Breast epithelium (tissue), 4 donors: ENCODE measurements at places on chromosomes 6 and 20.

DNA sequence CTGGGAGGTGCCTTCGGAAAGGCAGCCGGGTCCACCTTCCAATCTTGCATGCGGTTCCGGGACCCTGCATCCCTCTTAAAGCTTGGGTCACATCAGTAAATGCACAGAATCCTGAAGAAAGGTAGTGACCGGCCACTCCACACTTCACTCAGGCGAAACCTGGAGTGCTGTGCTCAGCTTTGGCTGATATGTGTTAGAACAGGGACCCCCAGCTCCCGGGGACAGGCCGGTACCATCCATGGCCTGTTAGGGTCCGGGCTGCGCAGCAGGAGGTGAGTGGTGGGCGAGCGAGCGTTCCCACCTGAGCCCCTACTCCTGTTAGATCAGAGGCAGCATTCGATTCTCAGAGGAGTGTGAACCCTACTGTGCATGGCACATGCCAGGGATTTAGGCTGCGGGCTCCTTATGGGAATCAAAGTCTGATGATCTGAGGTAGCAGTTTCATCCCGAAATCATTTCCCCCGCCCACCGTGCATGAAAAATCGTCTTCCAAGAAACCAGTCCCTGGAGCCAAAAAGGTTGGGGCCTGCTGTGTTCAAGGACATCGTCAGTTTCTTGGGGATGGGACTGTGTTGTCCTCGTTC, 143.0 kb downstream of the ERMARD start:
- DNase-seq: no peak

DNA sequence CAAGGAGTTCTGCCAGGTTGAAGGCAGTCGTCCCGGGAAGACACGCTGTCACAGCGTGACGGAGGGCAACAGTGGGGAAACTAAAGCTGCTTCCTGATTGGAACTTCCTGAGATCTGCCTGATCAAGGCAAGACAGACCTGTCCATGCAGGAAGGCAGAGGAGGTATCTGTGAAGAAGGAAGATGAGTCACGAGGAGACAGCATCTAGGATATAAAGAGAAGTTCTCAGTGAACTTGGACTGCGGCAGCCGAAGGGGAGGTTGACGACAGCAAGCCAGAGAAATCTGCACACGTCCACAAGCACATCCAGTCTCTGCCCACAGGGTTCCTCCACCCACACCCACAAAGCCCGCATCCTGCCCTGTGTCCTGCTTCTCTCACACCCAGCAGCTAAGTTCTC, 38.6 kb downstream of the PREP start:
- DNase-seq: no peak

DNA sequence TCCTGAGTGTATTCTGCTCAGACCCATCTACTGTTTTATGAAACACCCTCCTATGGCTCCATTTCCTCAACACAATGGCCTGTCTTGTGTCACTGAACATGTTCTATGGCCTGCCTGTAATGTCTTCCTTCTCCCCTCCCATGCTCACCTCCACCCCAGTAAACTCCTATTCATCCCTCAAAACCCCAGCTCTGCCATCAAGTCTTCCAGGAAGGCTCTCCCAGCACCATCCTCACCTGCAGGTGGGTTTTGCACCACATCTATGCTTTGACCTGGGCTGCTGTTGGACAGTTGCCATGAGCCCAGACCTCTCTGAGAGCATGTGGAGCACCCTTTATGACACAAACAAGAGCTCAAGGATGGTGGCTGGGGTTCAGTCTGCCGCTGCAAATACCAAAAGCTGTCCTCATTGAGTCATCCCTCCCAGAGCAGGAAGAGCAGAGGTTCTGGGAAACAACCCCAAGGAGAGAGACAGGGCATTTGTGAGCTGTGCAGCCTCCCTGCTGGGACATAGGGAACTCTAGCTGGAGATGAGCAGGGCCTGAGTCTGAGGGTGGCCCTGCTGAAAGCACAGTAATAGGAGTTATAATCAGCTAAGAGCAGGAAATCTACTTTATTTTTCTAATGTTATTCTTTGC, 93.8 kb upstream of the CD93 start:
- DNase-seq: no peak

DNA sequence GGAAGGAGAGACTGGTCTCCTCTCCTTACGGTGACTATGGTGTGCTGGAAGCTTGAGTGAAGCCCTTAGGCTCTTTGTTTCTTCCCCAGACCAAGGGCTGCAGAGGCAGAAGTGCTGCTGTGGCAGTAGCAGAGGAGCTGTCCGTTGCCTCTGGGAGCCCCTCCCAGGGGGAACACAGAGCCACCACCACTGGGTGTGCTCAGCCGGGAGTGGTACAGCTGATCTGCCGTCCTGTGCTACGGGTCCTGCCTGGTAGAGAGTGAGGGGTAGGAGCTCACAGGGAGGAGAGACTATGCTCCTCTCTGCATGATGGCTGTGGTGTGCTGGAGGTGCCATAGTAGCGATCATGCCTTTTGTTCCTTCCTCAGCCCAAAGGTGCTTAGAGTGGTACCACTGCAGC, 318.7 kb downstream of the DOK5 start:
- DNase-seq: no peak

- no peak for DNase-seq
Observed at GRCh38 chr6:12544821-12545565, 171.6 kb upstream of the PHACTR1 start.

GRCh38 chr20:64009811-64010387, 26.1 kb upstream of the C20orf204 start:
- DNase-seq: no peak

GRCh38 chr6:125867483-125867942, 76.8 kb downstream of the NCOA7 start:
- peak; percentile 67 for DNase-seq

DNA sequence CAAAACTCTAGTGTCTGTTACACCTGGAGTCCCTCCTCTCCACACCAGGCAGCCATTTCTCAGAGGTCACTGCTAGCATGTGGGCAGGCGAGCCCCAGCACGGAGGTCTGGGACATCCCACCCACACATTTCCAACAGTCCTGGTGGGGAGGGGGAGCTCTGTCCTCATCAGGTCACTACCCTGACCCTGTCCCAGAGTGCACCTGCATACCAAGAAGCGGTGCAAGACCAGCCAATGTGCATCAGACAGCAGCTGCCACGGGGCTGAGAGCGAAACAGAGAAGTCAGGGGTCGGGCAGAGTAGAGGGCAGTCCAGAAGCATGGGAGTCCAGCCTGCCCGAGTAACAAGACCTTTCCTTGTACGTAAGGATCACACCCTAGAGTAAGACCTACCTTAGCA, 71.1 kb downstream of the TAF4 start:
- DNase-seq: no peak

- DNase-seq: peak; percentile 62
Observed at GRCh38 chr6:143060806-143061596, at the start of gene AIG1. AIG1 (plus strand) TSS chr6:143060889; CDS start chr6:143060926, 37 bp downstream.

GRCh38 chr6:111862314-111862713, 10.9 kb downstream of the FYN start:
- no peak for DNase-seq

DNA sequence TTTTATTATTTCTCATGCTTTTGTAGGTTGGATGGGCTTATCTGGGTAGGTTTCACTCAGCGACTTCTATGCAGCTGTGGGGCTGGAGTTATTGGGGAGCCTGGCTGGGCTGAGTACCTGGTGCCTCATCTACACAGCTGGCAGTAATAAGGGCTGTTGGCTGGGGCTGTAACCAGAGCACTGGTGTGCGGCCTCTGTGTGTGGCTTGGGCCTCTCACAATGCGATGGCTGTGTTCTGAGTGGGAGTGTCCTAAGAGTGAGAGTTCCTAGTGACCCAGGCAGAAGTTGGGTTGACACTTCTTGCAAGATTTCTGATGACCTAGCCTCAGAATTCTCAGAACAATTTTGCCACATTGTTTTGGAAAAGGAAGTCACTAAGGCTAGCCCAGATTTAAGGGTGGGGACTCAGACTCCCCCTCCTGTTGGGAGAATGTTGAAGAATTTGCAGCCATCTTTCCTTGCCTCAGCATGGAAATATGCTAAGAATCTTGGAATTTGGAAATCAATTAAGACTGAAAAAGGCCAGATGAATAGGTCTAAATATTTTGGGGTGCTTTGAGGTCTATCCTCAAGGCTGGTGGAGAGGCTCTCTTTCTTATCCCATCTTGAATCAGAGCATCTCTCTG, 158.8 kb downstream of the SCP2D1 start:
- no peak for DNase-seq

GRCh38 chr20:46709459-46710152, at the start of gene SLC2A10:
SLC2A10 (plus strand) TSS chr20:46709649; CDS start chr20:46709737, 88 bp downstream.
- DNase-seq: no peak

- DNase-seq: no peak
Observed at GRCh38 chr6:97470322-97470721, 187.3 kb upstream of the MMS22L start.

DNA sequence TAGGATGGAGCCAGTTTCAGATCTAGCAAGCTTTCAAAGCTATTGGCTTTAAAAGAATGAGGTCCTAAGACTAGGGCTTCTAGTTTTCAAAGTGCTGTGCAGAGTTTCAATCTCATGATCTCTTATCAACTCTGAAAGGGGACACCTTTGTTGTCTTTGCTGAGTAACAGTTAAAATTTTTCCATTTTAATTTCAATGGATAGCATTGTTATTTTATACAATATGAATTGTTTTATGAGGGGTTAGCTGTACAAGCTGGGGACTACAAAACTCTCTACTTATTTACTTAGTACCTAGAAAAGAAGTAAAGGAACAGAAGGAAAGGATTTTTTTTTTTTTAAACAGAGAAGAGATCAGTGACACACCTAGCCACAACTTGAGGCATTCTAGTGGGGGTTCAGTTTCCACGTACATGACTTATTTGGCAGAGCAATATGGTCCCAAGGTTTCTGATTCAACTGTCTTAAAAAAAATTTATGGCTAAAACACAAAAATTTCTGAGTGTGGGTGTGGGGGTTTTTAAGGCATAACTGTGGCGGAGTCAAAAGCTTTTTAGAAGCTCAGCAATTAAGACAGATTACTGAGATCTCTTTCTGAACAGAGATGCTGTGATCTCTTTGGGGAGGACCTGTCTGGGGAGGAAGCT, 46.1 kb upstream of the JAG1 start:
- DNase-seq: no peak

DNA sequence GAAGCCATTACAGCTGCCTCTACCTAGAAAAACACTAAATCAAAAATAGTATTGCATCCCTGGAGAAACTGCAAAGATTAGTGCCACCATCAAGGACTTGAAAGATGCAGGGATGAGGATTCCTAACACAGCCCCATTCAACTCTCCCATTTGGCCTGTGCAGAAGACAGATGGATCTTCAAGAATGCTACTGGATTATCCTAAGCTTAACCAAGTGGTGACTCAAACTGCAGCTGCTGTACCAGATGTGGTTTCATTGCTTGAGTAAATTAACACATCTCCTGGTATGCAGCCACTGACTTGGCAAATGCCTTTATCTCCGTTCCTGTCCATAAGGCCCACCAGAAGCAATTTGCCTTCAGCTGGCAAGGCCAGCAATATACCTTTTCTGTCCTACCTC, 117.4 kb downstream of the TBC1D32 start:
- DNase-seq: no peak

DNA sequence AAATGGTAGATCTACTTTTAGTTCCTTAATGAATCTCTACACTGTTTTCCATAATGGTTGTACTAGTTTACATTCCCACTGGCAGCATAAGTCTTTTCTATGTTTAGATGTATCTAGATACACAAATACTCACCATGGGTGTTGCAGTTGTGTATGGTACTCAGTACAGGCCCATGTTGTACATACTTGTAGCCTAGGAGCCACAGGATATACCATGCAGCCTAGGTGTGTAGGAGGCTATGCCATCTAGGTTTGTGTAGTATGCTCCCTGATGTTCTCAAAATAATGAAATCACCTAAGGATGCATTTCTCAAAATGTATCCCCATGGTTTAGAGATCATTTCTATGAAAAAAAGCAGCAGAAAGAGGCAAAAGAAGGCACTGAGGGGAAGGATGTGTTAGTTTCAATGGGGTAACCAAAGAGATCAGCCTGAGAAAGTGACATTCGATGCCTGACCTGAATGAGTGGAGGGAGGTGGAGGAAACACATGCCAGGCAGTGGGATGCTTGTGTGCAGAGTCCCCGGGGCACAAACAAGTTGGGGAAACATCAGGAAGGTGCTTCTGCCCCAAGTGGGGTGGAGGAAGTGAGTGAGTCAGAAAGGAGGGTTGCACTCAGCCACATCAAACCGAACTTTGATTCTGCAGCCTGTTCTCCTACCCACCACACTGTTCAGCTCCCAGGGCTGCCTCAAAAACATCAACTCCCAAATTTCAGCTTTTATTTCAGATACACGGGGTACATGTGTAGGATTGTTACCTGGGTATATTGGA, 191.2 kb downstream of the ZNF217 start:
- DNase-seq: no peak

DNA sequence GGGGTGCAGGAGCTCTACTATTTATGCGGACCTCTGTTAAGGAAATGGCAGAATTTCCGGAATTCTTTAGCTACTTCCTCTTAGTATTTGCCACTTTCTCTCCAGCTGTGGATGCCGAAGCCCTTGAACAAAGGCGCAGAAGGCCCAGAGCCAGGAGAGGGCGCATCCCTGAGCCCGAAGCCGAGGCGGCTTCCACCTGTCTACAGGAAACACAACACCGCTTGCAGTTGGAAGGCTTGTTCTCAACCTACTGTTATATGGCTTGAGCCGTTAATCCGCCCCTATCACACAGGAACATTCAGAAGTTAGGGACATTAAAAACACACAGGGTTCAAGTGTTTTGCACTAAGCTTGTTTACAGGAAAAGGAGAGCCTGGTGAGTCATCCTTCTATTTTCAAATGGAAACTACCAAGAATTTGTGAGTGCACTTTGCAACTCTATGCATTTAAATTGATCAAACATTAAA, 417.1 kb downstream of the BCKDHB start:
- DNase-seq: no peak

DNA sequence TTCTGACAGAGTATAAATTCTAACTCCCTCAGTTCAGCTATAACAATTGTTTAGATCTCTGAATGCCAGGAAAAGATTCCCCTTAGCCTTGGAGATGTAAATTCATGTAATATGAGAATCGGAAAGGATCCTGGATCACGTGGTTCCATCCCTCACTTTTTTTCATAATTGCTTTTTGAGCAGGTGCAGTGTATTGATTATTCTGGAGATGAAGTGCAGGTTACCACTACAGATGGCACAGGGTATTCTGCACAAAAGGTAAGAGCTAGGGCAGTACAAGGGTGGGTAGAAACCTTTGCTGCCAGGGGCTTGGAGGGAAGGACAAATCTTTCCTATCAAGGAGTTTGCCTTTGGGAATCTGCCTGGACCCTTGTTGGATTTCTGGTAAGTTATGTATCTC, 52.7 kb downstream of the KDM1B start:
- DNase-seq: no peak

GRCh38 chr6:16336056-16336818, 97.8 kb downstream of the GMPR start:
- peak; percentile 58 for DNase-seq

- DNase-seq: peak; percentile 34
Observed at GRCh38 chr20:53582574-53583351, 10.9 kb downstream of the ZNF217 start.

- DNase-seq: no peak
Observed at GRCh38 chr20:46049190-46049589, 20.2 kb downstream of the SLC12A5 start.
